ENCODE measurements at places on chromosomes 13 and 19.

DNA sequence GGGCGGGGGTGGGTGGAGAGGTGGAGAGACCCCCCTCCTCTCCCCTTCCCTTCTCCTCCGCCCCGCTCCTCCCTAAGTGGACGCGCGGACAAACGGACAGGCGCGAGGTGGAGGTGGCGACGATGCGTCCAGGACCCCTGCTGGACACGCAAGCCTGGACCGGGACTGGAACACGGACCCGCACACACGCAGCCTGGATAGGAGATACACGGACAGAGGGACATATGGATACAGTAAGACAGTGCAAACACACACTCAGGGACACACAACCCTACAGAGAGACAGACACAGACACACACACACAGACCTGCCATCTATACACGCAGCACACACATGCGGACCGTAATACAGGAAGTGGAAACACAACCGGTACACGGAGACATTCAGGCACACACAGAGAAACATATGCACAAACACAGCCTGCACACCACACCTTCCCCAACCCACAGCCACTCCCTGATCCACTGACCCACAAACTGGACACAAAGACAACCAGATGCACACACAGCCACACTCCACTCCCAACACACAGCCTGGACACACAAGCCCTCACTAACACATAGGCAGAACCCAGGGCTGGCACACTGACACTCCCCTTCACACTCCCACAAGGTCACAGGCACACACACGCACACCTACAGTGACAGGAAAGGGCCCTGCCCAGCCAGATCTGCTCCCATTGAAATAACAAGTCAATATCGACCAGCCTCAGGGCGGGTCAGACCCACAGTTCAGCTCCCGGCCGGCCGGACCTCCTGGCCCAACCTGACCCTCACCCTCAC lies 696 bp upstream of the ERFL start:
- no peak for DNase-seq

- DNase-seq, result no peak
Observed at GRCh38 chr13:110597041-110597689, 18.2 kb upstream of the NAXD start.

GRCh38 chr19:33400856-33401682 lies 27.6 kb downstream of the CEBPG start:
- DNase-seq, result no peak

DNA sequence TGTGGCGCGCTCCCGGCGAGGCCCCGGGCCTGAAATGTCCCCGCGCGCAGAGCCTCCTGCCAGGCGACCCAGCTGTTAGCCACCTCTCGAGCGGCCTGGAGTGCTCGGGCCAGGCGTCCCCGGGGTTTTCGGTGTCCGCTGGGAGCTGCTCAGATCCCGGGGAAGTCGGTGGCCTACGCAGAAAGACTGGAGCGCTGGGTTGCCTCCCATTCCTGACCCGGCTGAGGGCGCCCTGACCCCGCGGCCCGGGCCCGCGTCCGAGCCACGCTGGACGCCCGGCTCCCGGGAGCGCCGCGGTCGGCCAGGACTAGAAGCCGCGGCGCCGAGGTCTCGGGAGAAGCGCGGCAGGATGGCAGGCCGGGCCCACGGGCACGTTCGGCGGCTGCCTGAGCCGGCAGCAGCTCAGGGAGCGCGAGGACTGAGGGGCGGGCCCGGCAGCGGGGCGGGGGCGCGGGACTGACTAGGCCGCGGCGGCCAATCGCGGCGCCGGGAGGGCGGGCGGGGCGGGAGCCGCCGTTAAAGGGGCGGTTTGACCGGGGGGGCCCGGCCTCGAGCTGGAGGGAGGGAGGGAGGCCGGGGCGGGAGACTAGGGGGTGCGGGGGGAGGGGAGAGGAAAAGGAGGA lies 1.3 kb upstream of the ZIC2 start:
- DNase-seq, result peak; percentile 78

DNA sequence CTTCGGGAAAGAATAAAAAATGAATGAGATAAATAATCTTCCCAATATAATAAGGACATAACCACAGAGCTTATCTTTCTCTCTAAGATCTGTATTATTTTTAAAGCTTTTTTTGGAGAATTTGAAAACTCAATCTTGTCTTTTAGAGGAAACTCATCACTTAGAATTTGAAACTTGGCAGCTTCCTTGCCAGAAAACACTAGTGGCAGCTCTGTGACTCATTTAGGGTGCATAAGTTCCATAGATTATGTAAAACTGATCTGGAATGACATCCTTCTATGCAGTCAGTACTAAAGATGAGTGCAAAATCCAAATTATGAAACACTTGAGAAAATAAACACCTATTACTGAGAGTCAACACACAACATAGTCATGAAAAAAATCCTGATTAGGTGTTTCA lies 848.0 kb downstream of the DACH1 start:
- peak; percentile 2 for DNase-seq

DNA sequence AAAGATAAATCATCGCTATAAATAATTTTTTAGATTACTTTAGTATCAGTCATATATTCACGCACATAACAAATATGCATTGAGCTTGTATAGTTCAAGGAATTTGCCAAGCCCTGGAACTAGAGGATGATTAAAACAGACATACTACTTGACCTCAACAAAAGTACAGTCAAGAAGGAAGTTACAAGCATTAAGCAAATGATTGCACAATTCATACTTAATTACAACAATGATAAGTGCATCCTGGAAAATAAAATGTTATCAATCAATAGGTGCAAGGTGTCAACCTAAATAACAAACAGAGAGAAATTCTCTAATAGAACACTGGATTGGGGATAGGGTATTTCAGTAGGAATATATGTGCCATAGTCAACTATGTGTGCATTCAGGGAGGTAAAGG lies 491.2 kb downstream of the GPC5 start:
- peak; percentile 4 for DNase-seq

DNA sequence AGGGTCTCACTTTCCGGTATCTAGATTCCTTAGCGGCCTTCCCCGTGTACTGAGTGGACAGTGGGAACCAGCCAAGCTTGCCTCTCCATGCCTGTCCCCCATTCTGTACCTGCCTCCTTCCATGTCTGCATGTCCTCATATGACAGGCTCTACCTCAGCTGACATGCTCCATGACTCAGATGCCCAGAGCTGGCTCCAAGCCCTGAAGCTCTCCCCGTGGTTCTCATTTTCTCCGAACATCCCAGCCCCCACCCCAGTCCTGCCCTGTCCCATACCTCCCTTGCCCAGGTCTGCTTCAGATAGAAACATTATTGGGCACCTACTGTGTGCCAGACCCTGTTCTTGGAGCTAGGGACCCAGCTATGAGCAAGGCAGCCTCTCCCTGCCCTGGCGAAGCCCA lies 17.1 kb upstream of the SHFL start:
- DNase-seq, result no peak

DNA sequence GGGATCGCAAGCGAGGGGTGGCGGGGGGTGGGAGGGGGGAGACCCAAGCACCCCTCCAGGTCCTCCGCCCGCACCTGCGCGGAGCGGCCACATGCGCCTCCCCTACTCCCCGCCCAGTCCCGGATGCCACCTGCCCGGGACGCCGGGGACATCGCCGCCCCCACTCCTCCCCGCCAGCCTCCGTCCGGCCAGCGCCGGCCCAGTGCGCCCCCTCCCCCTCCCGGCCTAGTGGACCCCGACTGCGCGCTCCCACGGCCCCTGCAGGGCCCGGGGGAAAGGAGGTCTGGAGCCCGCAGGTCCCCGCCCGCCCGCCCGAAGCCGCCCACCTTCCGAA lies 263 bp downstream of the RHPN2 start:
- DNase-seq, result no peak

DNA sequence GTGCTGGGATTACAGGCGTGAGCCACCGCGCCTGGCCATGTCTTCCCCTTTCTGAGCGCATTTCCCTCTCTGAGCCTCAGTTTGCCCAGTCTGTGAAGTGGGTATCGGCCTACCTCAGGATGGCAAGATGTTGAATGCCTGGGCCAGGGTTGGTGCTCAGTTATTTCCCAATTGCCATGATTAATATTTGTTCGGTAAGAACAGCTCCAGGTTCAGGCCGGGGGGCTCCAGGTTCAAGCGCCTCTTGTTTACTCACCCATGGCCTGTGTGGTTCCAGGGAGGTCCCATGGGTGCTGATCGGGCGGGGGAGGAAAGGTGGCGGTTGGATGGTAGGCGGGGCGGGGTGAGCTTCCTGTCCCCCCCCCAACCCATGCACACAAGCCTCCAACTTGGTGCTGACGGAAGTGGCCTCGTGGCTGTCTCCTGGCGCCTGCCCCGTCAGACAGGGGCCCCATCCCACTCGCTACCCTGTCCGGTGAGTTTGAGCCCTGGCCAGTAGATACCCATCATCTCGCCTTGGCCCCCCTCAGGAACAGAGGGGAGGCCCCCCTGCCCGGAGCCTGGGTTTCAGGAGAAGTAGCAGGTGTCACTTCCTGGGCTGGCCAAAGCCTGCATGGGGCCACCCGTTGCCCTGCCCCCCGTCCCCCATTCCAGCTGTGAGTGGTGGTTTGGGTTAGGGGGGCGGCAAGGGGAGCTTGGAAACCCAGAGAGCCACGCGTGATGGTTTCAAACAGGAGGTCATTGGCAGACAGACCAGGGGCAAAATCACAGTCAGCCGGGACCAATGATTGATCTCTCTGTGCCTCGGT lies at the start of gene FCHO1:
Gene FCHO1, plus strand, starts transcription at position 375 of the 809 bp plus-strand sequence. CDS start 3,688 bp downstream, outside the sequence.
- no peak for DNase-seq

DNA sequence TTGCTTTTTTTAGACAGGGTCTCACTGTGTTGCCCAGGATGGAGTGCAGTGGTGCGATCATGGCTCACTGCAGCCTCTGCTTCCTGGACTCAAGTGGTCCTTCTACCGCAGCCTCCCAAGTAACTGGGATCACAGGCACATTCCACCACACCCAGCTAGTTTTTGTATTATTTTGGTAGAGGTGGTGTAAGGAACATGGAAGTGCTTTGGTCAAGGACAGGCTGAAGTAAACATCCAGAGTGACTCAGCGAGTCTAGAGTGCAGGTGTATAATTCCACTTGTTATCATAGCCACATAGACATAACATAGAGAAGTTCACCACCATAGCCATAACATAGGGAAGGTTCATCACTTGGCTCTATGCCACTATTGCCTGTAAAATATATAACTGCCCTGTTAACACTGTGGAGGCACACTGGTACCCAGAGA lies 98.6 kb downstream of the RBM26 start:
- DNase-seq, result no peak

GRCh38 chr13:24709186-24709913 lies 29.1 kb downstream of the ATP12A start:
- DNase-seq, result no peak

GRCh38 chr13:59621773-59622172 lies 542.0 kb downstream of the DIAPH3 start:
- no peak for DNase-seq

DNA sequence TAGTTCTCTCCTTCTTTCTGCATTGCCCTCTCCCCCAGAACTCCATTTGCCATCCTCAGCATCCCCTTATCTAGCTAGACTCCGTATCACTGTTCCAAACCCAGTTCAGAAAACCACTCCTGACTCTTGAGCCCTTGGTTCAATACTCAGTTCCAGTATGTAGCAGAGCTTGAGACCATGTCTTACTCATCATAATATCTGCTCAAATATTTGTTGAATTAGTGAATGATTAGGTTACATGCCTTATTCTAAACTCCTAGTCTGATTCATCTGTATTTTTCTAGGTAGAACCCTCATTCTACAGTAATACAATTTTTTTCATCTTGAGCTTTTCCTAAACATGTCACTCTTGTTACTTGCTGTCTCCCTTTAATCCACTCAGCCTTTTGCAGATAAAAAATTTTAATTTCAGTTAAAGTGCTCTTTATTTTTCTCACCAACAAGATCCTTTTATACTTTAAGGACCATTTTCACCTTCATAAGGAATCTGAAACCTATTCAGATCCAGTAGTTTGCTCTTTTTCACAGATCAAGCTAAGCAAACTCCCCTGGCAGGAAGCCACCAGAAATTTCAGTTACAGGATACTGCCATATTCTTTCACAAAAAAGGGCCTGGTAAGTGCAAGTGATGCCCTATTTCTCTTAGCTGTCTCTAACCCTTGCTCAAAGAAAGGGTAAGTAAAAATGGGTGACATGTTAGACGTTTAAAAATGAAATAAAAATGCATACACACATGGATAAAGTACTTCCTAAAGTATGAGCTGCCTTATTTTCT lies 23.1 kb upstream of the INTS6 start:
- DNase-seq, result peak; percentile 47

GRCh38 chr19:30263830-30264381 lies 108.3 kb upstream of the ZNF536 start:
- no peak for DNase-seq

DNA sequence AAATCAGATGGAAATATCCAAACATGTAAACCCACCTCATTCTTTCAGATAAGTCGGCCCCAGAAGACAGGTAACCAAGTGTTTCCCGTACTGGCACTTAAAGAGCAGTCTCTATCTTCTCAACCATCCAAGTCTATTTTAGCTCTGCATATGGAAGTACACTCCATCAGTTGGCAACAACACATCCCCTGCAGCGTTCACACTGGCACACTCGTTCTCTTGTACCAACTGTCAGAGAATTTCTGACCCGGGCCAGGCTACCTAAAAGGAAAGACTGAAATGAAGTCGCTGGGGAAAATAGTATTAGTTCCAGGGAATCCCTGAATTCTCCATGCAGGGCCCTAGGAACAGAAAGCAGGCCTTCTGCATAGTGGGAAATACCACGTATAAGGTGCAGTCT lies 109.3 kb downstream of the RXFP2 start:
- DNase-seq, result no peak
